Cerebellum (tissue), 4 donors: ENCODE measurements at places on chromosomes 12 and 14.

DNA sequence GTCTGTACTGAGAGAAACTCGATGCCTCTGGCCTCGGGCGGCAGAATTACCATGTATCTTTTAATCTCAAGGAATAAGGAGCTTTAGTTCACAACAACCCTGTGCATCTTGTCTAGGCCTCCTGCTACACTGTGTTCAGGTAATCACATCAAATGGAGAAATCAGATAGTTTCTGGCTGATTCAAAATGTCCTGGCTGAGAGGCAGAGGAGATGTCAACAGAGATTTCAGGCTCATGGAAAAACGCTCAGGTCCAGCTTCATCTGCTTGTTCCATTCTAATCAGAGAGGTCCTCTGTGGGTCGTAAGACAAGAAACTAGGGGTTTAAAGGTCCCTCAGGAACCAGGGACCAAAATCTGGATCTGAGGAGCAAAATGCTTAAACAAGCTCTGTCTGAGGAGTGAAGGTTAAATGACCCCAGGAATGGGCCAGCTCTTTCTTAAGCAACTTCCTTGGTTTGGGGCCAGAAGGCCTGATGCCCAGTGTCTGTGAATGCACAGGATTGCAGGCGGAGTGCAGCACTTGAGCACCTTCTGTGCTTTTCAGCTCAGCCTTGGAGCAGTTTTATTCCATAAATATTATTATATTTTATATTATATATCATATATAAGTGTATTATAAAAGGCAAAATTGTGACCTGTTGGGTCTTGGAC lies 170.2 kb upstream of the PRICKLE1 start:
- DNase-seq, result no peak

DNA sequence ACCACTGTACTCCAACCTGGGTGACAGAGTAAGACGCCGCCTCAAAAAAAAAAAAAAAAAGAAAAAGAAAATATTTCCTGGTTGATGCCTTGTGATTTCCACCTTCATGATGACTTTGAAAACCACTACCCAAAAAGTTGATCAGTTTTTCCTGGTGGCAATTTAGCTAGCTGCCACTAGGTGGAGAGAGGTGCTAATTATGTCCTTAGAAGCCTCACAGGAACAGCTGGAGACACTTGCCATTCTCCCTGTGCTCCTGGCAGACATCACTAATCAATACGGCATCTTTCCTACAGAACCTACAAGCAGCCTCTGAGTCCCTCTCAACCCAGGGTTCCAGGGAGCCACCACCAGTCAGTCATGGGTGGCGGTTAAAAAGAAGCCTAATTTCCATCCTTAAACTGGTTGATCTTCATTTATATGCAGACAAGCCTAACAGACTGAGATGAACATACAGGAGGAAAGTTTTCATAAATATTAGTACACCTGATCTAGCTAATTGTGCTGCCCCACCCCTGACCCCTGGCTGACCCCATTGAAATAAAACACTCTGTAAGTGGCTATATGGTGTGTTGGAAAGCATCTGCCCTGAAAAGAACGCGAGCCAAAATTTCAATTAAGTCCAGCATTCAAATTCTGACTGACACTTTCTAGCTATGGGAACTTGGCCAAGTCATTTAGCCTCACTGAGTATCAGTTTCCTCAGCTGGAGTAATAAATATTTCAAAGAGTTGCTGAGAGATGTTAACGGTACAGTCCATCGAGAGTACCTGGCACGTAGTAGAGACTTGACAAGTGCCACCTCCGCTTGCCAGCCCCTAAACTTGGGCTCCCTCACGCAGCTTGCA lies 6.2 kb upstream of the OAS1 start:
- peak; percentile 35 for DNase-seq

DNA sequence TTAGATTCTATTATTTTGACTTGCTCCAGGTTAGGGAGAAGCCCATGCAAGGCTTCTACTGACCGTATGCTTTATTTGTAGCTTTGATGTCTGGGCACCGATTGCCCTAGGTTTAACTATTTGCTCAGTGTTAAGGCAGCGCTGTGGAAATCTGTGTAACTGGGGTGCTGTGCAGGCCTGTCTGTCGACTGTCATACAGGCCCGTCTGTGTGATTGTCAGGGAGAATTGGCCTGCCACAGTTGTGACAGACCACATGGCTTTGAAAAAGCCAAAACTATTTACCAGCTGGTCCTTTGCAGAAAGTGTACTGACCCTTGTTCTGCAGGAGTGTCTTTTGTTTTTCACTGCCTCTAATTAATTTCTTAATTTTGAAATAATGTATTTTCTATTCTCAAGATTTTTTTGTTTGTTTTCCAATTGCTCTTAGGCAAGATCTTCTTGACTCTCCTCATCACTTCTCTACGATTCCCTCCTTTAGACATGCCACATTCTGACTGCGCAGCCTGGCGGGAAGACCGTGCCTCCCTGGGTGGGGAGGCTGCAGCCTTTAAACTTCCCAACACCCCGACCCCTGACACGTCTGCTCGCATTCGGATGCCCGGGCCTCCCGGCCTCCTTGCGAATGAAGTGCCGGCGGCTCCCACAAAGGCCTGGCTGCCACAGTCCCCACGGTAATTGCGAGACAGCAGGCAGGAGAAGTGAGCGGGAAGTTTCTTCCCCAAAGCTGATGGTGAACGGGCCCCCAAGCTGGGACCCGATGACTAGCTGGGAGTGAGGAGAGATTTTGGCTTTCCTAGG lies 99.0 kb upstream of the EVL start:
- no peak for DNase-seq

- no peak for DNase-seq
These were observed 14.4 kb downstream of the G2E3 start for GRCh38 chr14:30573226-30573814.

- peak; percentile 71 for DNase-seq
These were observed 40.9 kb upstream of the CAPRIN2 start for GRCh38 chr12:30795410-30796312.

GRCh38 chr12:78680596-78680995 lies 184.0 kb upstream of the SYT1 start:
- DNase-seq, result no peak

- no peak for DNase-seq
These were observed 188.9 kb upstream of the PDZRN4 start for GRCh38 chr12:40999210-40999609.

- no peak for DNase-seq
These were observed 29.3 kb upstream of the EMP1 start for GRCh38 chr12:13167226-13167625.

- no peak for DNase-seq
These were observed 14.6 kb upstream of the NUDT14 start for GRCh38 chr14:105195522-105196264.

DNA sequence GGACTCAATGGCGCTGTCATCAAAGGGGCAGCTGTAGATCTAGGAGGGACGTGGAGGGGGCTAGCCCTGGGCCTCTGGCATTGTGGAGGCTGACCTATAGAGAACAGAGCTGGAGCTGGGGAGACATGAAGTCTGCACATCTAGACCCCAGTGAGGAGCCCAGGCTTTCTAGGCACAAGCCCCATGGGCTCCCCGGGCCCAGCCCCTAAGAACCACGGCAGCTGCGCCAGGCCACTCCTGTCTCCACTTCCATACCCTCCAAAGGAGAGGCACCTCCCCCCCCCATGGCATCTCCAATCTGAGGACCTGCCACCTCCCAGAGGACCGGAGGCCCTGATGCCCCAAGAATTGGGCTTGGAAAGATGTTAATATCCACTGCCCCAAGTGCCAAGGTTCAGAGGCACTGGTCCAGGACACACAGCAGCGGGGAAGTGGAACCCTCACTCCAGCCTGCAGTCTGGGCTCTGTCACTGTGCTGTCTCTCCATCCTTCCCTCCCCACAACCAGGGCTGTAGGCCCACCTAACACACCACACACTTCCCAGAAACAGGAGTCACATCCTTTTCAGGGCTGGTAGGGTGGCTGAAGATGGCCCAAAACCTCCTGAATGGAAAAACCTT lies 4.5 kb downstream of the ANKRD9 start:
- no peak for DNase-seq

- DNase-seq, result no peak
These were observed 7.9 kb downstream of the HDAC7 start for GRCh38 chr12:47811581-47812484.

GRCh38 chr14:90815572-90815821 lies 733 bp downstream of the TTC7B start:
- peak; percentile 19 for DNase-seq

- peak; percentile 78 for DNase-seq
These were observed 52.0 kb upstream of the SYNE2 start for GRCh38 chr14:63800651-63801375.

GRCh38 chr14:75805646-75806045 lies 144.6 kb downstream of the TTLL5 start:
- no peak for DNase-seq

GRCh38 chr14:95040708-95041476 lies 116.4 kb downstream of the DICER1 start:
- no peak for DNase-seq

- DNase-seq, result peak; percentile 14
These were observed 130.3 kb downstream of the NDUFA12 start for GRCh38 chr12:94872971-94873733.

DNA sequence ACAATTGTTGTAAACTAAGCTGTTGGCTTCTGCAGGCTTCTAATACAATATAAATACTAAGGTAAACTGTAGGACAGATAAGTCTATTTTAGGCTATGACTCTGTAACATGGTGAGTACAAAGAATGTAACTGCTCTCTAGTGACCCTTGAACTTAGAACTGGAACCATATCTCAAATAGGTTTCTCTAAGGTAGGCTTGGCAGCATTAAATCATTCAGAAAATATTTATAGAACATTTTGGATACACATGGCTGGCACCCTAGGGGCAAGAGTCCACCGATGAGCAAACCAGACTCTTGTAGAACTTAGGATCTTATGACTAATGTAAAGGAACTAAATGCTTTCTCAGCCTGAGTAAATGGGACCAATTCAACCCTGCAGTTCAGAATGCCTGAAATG lies 19.4 kb upstream of the SLC25A3 start:
- DNase-seq, result no peak

GRCh38 chr12:91965781-91966180 lies 179.9 kb downstream of the BTG1 start:
- no peak for DNase-seq

DNA sequence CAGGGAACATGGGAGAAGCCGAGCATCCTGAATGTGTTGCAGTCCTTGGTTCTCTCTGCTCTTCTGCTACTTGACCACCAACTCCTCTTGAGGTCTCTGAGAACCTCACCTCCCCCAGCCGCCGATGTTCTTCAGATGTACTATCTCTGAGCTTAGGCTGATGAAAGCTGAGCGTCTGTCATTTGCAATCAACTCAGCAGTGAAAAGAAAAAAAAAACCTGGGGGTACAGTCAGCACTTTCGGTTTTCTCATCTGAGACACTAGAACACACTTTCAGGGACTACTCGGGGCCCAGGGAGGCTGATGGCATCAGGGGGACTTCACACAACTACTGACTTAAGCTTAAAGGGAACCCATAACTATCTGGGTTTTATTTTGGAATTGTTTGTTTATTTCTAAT lies 9.6 kb upstream of the FLVCR2 start:
- DNase-seq, result no peak

- DNase-seq, result peak; percentile 22
These were observed 36.1 kb downstream of the CPSF6 start for GRCh38 chr12:69275471-69275891.

GRCh38 chr14:32473464-32473855 lies 144.4 kb downstream of the AKAP6 start:
- DNase-seq, result no peak

DNA sequence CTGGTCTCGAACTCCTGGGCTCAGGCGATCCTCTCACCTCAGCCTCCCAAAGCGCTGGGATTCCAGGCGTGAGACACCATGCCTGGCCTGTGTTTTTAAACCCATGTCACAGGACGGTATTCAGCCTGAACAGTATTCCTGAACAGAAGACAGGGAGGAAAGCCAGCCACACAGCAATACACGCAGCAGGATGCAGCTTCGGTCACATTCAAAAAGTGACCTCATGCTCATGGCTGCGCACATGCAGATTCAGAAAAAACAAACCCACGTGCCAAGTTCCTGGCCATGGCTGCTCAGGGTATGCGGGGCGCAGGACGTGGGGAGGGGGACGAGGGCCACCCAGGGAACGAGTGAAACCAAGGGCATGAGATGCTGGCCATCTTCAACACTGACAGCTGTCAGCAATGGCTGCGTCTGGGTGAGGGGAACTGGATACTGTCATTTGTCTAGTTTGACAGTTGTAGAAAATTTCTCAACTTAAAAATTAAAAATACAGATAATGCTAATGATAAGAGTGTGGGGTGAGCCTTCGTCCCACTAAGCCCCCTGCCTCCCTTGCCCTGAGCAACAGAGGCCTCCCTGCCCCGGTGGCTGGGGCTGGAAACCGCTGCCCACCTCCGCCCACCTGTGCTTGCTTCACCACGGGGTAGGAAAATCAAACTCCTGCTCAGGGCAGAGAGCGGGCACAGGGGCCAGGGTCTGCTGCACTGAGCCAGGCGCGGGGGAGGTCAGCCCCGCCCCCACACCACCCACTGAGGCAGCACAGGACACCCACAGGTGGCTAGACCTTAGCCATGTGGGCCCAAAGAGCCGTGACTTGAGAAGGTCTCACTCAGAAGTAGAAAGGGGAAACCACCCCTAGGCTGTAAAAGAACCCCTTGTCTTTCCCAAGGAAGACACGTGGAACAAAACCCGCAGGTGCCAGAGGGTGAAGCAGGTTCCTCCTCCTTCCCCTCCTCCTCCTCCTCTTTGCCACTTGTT lies 84.2 kb downstream of the SCARB1 start:
- DNase-seq, result peak; percentile 83

DNA sequence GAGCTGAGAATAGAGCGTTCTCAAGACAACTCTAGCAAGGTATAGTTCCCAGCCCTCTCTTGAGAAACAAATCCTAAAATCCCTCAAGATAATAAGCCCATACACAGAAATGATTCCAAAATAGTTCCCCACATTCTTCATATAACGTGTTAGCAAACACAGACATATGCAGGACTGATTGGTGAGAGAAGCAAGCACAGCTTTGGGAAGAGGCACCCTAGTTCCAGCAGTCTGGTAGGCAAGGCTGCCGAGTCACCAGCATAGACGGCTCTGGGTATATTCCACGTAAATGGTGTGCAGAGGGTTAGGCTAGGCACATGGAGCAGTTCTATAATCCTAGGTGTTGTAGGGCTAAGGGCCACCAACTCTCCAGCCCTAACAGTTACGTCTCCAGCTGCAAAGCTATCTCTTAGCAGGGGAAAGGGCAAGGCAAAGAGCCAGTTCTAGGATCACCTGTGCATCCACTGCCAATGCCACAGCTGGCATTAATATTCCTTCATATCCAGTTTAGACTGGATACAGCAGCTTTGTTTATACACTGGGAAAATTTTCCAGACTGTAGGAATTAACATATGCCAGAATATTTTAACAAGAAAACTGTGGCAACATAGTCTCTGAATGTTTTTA lies 52.9 kb downstream of the SH2B3 start:
- DNase-seq, result no peak

- DNase-seq, result no peak
These were observed 333.7 kb downstream of the EGLN3 start for GRCh38 chr14:33617154-33617553.

DNA sequence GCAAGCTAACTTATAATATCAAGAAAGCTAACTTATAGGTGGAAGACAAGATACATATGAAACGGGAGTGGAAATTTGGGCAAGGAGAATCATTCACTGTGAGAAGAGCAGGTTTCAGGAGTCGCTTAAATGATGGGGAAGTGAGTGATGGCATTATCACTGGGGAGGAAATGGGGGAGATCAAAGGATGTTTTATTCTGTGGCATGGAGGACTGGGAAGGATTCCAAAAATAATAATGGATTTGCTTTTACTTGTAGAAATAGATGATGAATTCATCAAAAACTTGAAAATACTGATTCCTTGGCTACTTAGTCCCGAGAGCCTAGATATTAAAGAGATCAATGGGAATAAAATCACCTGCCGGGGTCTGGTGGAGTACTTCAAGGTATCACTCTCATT lies 47.8 kb downstream of the SAV1 start:
- DNase-seq, result no peak

- no peak for DNase-seq
These were observed 393.8 kb upstream of the DCN start for GRCh38 chr12:91576432-91576831.
